ENCODE measurements at places on chromosomes 5 and 9. TPM values are rescaled to one million over a fixed set of nuclear protein-coding genes. Genes with fewer than 3 reads are reported as not detected.

- no peak for DNase-seq
Measured at GRCh38 chr9:72945391-72945790, 7.5 kb downstream of the ALDH1A1 start.

CBY3 gene
- not detected for total RNA-seq

OTP gene
- total RNA-seq = not detected

GRCh38 chr5:38921174-38921573 is 75.4 kb downstream of the OSMR start:
- DNase-seq = no peak

- peak; percentile 91 for DNase-seq
Measured at GRCh38 chr9:35906923-35907699, 1.1 kb downstream of the HRCT1 start.

DNA sequence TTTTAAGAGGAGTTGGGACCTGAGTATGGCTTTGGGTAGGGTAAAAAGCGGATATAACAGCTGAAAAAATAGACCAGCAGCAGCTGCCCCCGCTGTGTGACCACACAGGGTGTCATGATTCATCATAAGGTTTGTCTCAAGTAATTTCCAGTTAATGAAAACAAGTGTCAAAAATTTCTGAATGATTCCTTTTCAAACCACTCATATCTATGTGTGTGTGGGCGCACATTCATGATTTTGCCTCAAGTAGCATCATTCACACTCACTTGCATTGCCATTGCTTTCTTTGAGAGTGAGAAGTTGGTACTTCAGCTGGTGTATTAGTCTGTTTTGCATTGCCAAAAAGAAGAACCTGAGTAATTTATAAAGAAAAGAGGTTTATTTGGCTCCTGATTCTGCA is 12.1 kb upstream of the TNFAIP8 start:
- no peak for DNase-seq

MSMP gene
- total RNA-seq = not detected

OSMR gene
- total RNA-seq = 57.2 TPM

DNM1 gene
- 28.0 TPM for total RNA-seq

DNA sequence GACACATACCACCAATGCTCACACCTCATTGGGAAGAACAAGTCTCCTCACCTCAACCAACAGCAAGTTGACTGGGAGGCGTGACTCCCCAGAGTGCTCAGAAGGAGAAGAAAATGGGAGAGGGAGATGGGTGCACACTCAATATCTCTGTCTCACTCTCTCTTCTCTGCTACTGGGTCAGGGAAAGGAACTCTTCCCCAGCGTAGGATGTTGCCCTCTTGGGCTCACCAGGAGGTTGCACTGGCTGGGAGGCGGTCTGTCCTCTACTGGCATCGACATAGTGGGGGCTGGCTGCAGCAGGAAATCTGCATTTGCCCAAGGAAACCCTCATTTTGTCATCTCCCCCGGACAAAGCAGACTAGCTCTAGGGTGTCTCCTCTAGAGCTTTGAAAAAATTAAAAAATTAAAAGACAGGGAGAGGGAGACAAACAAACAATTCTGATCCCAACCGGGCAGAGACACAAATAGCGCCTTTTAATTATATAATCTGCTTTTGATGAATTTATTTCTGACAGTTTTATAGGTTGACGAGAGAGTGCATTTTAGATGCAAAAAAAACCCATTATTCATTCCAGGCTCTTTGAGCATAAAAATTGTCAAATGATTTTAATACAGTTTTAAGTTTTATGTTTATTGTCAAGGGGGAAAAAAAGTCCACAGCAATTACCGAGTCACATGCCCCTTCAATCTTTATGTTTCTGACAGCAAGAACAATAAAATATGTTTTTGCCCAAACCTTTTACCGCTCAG is 179.3 kb upstream of the MVB12B start:
- no peak for DNase-seq

KIF4B gene
- not detected for total RNA-seq

GRCh38 chr9:106655966-106656365 is 207.0 kb upstream of the ZNF462 start:
- no peak for DNase-seq

TLE1 gene
- total RNA-seq = 49.5 TPM

F12 gene
- 1.4 TPM for total RNA-seq

- DNase-seq = no peak
Measured at GRCh38 chr9:83036043-83036442, 26.9 kb downstream of the RASEF start.

DNA sequence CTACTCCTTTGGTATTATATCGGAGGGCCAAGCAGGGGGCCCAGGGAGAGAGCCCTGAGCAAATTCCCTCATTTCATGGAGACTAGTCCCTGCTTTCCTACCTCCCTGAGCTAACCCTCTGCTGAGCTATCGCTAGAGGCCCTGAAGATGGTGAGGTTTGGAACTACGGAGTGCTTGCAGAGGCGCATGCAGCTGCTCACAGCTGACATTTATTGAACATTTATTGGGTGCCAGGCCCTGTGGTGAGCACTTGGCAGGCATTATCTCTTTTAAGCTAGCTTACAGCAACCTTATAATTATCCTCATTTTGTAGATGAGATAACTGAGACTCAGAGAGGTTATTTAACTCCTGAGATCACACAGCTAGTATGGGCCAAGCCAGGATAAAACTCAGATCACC is 9.8 kb downstream of the FAT2 start:
- DNase-seq = no peak

HNRNPK gene
- total RNA-seq = 207 TPM

Measured in fibroblast of the aortic adventitia (primary cell).